ENCODE measurements at places on chromosomes 1 and 21.

DNA sequence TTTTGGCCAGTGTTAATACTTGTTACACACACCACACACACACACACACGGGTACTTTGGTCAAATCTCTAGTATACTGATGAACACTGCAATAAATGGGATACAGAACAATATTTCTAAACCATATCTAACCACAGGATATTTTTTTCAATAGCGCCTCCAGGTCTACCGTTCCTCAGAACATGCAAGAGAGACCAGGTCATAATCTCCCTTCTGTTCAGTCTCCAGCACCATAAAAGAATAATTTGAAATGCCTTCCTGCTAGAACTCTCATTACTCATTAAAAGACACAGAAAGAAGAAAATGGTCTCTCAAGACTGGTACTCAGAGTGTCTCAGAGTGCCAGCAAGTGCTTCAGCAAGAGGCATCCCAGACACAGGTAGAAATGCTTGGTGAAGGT lies 11.5 kb upstream of the SLC44A3 start:
- no peak for DNase-seq

- no peak for DNase-seq
Observed at GRCh38 chr1:116201911-116202310, 90.7 kb downstream of the MAB21L3 start.

DNA sequence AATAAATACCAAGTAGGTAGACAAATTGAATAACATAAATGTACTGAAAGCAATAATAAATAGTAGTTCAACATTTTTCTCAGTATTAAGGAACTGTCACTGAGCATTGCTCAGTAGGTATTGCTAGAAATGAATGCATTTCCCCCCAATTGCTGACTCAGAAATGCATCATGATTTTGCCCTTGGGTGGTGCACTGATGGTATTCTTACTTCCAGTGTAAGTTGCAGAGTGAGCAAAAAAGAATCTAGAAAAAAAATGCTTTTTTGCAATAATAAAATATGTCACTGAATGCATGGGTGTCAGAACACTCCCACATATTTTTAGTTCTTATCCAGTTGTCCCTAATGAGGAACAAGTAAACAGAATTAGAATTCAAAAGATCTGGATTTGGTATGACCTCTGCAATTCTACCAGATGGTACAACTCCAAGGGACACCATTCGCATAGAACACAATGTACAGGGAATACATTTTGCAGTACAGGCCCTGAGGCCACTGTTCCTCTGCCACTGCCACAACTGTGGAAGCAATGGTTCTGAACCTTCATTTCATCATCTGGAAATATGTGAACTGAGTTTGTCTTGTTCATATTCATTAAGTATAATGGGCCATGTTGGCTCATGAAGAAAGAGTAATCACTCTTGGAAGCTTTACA lies 78.0 kb downstream of the ATP6V1G3 start:
- no peak for DNase-seq

DNA sequence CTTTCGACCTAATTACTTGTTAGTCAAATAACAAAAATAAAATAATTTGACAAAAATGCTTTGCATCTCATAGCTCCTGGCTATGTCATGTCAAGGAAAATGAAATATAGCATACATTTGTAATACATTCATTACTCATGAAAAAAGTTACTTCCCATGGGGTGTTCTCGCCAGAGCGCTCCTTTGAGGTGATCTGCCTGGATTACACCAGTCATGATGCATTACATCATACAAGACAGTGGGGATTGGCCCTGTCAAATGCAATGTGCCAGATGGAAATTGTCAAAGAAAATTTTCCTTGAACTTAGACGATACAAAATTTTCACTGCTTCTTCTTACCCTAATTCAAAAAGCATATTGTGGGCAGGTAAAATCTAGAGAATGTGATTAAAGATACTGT lies 215.6 kb upstream of the B3GALT2 start:
- DNase-seq, result no peak

DNA sequence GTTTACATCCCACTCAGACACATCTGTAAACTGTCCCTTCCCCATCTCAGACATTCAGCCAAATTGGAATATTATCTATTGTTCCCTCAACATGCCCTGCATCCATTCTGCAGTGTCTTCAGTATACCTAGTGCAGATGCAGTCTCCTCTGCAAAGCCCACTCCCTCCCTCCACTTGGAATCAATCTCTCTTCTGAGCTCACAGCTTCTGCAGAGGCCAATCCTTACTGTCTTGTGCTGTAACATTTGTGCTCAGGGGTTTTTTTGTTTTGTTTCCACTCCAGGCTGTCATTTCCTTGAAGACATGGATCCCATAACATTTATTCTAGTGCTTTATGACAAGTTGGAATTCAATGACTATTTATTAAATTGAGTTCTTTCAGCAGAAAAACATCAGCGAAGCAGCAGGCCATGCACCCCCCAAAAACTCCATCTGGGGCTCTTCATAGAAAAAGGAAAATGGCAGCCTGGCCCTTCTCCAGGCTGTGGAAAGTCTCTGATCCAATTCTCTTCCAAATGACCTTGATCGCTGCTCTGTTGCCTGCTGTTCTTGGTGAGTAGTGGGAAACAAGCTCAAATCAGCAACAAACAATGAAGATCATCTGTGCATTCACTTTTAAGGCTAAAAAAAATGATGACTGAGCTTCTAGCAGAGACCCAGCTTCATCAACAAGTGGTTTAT lies 8.7 kb downstream of the C4BPA start:
- DNase-seq, result no peak

- DNase-seq, result no peak
Observed at GRCh38 chr1:217892750-217893149, 261.6 kb downstream of the SPATA17 start.

DNA sequence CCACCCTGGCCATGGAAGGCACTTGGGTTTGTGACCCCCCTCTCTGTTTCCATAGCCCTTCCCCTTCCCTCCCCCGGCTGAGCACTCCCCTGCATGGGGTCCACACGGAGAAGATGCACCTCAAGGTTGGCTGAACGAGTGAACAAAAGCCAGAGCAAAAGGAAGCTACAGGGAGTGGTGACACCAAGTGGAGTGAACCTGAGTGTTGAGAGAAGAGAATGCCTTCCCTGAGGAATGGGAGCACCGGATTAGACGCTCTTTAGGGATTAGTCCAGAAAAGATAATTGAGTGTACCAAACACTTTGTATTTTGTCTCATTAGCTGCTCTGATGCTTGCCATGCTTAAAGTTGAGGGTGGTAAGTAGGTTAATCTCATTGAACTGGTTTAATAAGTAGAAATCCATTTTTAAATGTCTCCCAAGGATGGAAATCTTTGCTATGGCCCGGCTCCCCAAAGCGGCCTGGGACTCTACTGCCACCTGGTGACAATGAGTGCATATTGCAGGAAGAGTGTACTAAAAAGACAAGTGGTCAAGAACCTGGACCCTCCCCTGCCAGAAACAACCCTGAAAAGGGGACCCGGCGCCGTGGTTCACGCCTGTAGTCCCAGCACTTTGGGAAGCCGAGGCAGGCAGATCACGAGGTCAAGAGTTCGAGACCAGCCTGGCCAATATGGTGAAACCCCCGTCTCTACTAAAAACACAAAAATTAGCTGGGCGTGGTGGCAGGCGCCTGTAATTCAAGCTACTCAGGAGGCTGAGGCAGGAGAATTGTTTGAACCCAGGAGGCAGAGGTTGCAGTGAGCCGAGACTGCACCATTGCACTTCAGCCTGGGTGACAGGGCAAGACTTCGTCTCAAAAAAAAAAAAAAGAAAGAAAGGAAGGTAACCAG lies 150.6 kb upstream of the ZC3H12A start:
- peak; percentile 1 for DNase-seq

DNA sequence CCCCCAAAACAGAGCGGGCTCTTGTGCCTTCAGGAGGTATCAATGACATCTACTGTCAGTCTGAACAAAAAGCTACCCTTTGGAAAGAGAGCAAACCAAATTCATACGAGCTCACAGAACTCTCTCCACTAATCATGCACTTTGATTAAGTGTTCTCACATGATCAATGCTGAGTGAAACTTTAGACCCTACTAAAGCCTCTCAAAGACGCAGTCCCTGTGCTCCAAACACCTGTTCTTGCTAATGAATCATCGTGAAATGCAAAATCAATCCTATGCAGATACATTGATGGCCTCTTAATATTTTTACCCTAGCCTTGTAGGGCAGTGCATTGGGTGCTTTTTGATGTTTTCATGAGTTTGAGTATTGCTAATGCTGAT lies 113.4 kb downstream of the ZBTB18 start:
- DNase-seq, result no peak

DNA sequence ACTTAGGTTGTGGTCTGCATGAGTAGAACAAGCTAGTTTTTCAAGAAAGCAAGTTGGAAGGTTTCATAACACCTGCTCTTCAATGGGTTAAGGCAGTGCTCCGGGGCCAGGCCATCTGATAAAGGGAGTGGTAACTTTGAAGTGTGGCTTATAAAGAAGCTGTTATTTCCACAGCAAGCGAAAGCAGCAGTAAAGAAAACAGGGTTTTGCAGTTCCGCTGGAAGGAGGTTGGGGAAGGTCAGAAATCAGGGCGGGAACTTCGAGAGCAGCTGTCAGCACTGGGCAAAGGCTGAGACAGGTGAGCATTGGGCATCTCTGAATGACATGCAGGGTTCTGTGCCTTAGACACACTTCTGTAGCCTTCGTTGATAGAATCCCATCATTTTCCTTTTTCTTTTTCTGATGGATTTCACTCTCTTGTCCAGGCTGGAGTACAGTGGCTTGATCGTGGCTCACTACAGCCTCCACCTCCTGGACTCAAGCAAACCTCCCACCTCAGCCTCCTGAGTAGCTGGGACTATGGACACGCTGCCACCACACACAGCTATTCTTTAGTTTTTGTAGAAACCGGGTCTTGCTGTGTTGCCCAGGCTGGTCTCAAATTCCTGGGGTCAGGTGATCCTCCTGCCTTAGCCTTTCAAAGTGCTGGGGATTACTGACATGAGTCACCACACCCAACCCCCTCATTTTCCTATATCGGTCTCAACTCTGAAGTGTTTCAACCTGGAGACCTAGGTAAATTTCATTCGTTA lies 20.5 kb downstream of the TMEM51 start:
- no peak for DNase-seq

Data from stimulated activated CD8-positive, alpha-beta memory T cell treated with anti-CD3 and anti-CD28 coated beads, Interleukin-4, amount 100 ng/mL, for 24 hours (primary cell).